ENCODE measurements at places on chromosomes 1 and 21. TPM values are rescaled to one million over a fixed set of nuclear protein-coding genes. Genes with fewer than 3 reads are reported as not detected.

Gene HFM1
- total RNA-seq, result not detected

Gene RPTN
- total RNA-seq, result not detected

DNA sequence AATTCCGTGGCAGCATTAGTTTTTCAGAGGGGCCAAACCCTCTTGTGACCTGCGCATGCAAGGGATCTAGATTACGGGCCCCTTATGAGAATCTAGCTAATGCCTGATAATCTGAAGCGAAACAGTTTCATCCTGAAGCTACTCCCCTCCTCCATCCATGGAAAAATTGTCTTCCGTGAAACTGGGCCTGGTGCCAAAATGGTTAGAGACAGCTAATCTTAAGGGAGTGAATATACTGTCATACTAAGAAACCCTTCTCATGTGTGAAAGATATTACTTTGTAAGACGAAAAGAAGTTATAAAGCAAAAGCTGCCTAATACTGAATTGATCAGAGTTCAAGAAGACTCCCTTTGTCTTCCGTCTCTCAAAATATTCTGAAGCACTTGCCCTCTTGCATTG lies 166.3 kb downstream of the DUSP10 start:
- no peak for DNase-seq

- DNase-seq, result no peak
Measured at GRCh38 chr1:213418268-213419071, 367.4 kb downstream of the RPS6KC1 start.
